ENCODE measurements at places on chromosomes 16 and 17. TPM values are rescaled to one million over a fixed set of nuclear protein-coding genes. Genes with fewer than 3 reads are reported as not detected.

DNA sequence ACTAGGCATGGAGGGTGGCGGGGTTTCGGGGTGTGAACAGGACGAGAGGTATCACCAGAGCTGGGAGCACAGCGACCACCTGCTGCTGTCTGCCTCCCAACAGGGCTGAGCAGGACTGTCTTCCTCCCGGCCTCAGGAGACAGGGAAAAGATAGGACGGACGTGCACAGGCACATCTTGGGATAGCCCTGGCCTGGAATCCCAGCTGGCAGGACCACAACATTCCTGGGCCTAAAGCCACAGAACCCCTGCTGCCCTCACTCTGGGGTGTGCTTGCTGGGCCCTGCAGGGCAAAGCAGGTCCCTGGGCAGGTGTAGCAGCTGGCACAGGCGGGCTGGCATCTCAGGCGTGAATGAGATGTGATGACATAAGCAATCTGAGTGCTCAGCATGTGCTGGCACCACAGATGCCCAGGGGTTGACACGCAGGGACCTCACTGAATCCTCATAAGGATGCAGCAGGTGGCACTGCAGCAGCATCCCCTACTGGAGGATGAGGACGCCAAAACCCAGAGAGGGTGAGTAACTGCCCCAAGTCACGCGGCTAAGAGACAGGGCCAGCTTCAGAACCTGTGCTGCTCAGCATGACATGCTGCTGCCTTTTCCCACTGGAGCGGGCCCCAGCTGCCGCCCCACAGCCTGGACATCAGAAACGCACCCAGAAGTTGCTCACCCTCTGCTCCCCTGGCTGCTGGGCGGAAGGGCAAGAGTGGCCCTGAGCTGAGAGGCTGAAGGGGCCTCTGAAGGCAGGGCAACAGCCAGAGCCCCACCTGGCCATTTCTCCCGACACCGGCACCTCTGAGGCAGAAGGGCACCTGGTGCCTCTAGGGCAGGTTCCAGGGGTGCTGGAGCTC is 7.1 kb downstream of the CORO7 start:
- H3K27me3 ChIP-seq, result no peaks in the 10 kb centered on the region
- H3K4me1 ChIP-seq, result peaks cover 41% of the 10 kb centered on the region
- no peak overlapping the region for H3K4me3 ChIP-seq
- H3K36me3 ChIP-seq, result no peaks in the 10 kb centered on the region
- H3K27ac ChIP-seq, result no peak overlapping the region

GRCh38 chr16:49592546-49593423 is 219.2 kb downstream of the C16orf78 start:
- DNase-seq, result no peak
- H3K36me3 ChIP-seq, result no peaks in the 10 kb centered on the region
- no peak overlapping the region for H3K4me3 ChIP-seq
- no peaks in the 10 kb centered on the region for H3K4me1 ChIP-seq
- no peak overlapping the region for H3K27ac ChIP-seq

The ITGAE gene
- 21.0 TPM for total RNA-seq

DNA sequence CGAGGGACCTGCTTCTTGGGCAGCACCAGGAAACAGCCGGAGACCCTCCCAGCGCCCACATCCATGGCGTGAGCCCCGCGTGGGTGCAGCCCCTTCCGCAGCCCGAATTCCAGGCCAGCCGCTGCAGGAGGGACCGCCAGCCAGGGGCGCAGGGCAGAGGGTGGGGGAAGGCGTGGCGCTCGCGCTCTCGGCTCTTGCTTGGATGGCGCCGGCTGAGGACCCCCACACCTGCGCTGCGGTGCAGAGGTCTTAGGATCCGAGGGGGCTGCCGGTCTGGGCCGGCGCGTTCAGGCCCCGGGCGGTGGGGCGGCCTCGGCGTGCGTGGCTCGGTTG is 28.8 kb downstream of the ACTG1 start:
- DNase-seq, result no peak
- H3K4me3 ChIP-seq, result peak overlapping the region; percentile 22
- H3K27me3 ChIP-seq, result peaks cover 40% of the 10 kb centered on the region
- H3K27ac ChIP-seq, result no peak overlapping the region

Data from left lung (tissue), 14 donors.